Osteoblast (primary cell): ENCODE measurements at places on chromosomes 6 and 20. TPM values are rescaled to one million over a fixed set of nuclear protein-coding genes. Genes with fewer than 3 reads are reported as not detected.

The TAGAP gene
- not detected in 2 replicates for total RNA-seq

The PSORS1C1 gene
- total RNA-seq = 1.2 and 2.2 TPM in 2 replicates

The SEMG1 gene
- total RNA-seq = not detected in 2 replicates

The CGAS gene
- 5.9 and 6.2 TPM in 2 replicates for total RNA-seq

The EYS gene
- total RNA-seq = under 0.01 TPM in 2 replicates

The PTCHD4 gene
- total RNA-seq = 6.5 and 9.7 TPM in 2 replicates

The TRIM15 gene
- not detected in 2 replicates for total RNA-seq

The MRPL2 gene
- total RNA-seq = 16.2 and 20.6 TPM in 2 replicates

The ENPP4 gene
- 6.5 and 10.0 TPM in 2 replicates for total RNA-seq

The GSTA2 gene
- not detected in 2 replicates for total RNA-seq

The HAO1 gene
- total RNA-seq = not detected in 2 replicates

The ANGPT4 gene
- under 0.01 TPM in 2 replicates for total RNA-seq

The ATP9A gene
- 46.0 and 48.9 TPM in 2 replicates for total RNA-seq

The CLDN20 gene
- not detected in 2 replicates for total RNA-seq

The VSX1 gene
- total RNA-seq = not detected in 2 replicates

The CCR6 gene
- not detected in 2 replicates for total RNA-seq

The WFDC12 gene
- total RNA-seq = not detected in 2 replicates

The PAK1IP1 gene
- 17.7 and 18.3 TPM in 2 replicates for total RNA-seq

The PLA2G7 gene
- total RNA-seq = 0.36 TPM in 1 of 2 replicates, not detected in the other

The MED23 gene
- 33.9 and 34.0 TPM in 2 replicates for total RNA-seq

The USP49 gene
- total RNA-seq = 3.6 and 3.8 TPM in 2 replicates

The ETV7 gene
- 3.3 and 3.5 TPM in 2 replicates for total RNA-seq

The TOX2 gene
- total RNA-seq = 0.88 and 1.1 TPM in 2 replicates

The NPEPL1 gene
- 26.8 and 29.7 TPM in 2 replicates for total RNA-seq

The MOG gene
- not detected in 2 replicates for total RNA-seq

The GUCA1A gene
- not detected in 2 replicates for total RNA-seq

The GSTA3 gene
- not detected in 2 replicates for total RNA-seq

The CST7 gene
- total RNA-seq = not detected in 2 replicates

The TNNC2 gene
- 0.29 and 0.36 TPM in 2 replicates for total RNA-seq

The DDX43 gene
- 5.0 and 8.7 TPM in 2 replicates for total RNA-seq

The MCHR2 gene
- total RNA-seq = not detected in 2 replicates

The TNFRSF6B gene
- total RNA-seq = 2.1 and 2.9 TPM in 2 replicates

The PBOV1 gene
- not detected in 2 replicates for total RNA-seq

The GCNT2 gene
- total RNA-seq = 0.29 and 0.72 TPM in 2 replicates

The HSF2 gene
- 22.4 and 32.9 TPM in 2 replicates for total RNA-seq

The SLC32A1 gene
- not detected in 2 replicates for total RNA-seq

The SLC22A7 gene
- not detected in 2 replicates for total RNA-seq

The RBPJL gene
- not detected in 2 replicates for total RNA-seq
